ENCODE measurements at places on chromosomes 4 and X.

GRCh38 chr4:126733301-126733700 lies 899.5 kb upstream of the INTU start:
- no peak for DNase-seq

GRCh38 chrX:130555341-130555740 lies 153.6 kb downstream of the RBMX2 start:
- DNase-seq: no peak

DNA sequence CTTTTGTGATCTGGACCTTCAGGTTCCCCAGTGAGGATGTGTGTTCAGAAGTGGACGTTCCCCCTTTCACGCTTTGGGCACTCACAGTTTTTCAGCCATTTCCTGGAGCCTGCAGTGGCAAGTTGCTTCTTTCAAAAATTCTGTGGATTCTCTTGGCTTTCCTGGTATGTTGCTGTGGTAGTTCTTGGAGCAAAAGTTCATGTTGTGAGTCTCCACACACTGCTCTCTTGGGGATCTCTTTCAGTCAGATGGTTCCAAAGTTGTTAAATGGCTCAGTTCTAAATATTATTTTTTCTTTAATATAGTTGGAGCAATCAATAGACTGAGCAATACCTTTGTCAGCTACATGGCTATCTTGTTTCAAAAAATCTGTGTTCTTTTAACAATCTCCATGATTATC lies 28.5 kb upstream of the BANK1 start:
- DNase-seq: no peak

DNA sequence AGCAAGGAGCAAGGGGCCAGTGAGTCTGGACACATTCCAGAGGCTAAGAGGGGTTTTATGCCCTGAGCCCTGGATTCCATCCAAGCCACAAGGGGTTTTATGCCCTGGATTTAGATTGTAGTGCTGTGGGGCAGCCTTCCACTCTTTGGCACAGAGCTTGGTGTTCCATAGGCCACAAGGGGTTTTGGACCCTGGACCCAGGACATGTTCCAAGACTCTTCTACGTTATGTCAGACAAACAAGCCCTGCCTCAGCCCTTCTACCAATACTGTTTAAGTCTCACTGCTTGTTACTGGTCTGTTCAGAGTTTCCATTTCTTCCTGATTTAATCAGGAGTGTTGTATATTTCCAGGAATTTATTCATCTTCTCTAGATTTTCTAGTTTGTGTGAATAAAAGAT lies 12.8 kb upstream of the SCARB2 start:
- no peak for DNase-seq

- DNase-seq: no peak
Observed at GRCh38 chr4:3712112-3712805, 53.9 kb upstream of the ADRA2C start.

DNA sequence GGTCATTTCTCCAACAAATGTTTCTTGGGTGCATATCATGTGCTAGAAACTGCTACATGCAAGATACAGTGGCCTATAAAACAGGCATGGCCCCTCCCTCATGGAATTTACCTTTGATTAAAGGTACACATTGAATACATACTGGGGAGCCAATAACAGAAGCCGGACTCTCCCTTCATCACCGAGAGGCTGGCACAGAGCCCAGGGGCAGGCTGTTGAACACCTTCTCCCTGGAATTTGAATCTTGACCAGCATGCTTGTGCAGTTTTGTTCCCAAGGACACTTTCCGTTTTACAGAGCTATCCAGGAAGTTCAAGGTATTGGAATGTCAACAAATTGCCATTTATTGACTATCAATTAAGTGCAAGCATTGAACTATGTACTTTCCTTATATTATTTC lies 33.2 kb downstream of the PPARGC1A start:
- DNase-seq: no peak

DNA sequence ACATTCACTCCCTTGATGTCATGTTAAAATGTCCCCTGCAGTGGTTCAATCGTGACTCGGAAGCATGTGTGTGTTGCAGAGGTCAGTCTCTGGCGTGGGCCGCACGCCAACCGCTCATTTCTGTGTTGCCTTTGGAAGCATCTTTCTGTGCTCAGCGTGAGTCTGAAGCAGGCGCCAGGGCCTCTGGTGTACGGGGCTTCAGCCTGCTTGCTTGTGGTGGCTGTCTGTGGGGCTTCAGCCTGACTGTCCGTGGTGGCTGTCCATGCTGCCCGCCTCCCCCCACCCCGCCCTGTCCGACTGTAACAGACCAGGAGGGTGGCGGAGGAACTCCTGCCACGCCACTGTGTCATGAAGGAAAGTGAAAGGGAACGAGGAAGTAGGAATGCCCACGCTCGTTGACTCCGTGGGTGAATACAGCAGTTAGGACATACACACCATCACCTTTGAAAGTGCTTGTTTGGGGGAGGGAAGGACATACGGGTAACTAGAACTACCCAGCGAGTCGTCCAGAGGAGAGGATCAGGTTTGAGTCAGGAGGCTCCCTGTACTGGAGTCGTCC lies 14.7 kb upstream of the CLCN4 start:
- DNase-seq: no peak
